ENCODE measurements at places on chromosomes 1 and 21. TPM values are rescaled to one million over a fixed set of nuclear protein-coding genes. Genes with fewer than 3 reads are reported as not detected.

The IGSF21 gene
- total RNA-seq: not detected

- DNase-seq: no peak
Observed at GRCh38 chr21:34640858-34641257, 25.9 kb upstream of the RCAN1 start.

DNA sequence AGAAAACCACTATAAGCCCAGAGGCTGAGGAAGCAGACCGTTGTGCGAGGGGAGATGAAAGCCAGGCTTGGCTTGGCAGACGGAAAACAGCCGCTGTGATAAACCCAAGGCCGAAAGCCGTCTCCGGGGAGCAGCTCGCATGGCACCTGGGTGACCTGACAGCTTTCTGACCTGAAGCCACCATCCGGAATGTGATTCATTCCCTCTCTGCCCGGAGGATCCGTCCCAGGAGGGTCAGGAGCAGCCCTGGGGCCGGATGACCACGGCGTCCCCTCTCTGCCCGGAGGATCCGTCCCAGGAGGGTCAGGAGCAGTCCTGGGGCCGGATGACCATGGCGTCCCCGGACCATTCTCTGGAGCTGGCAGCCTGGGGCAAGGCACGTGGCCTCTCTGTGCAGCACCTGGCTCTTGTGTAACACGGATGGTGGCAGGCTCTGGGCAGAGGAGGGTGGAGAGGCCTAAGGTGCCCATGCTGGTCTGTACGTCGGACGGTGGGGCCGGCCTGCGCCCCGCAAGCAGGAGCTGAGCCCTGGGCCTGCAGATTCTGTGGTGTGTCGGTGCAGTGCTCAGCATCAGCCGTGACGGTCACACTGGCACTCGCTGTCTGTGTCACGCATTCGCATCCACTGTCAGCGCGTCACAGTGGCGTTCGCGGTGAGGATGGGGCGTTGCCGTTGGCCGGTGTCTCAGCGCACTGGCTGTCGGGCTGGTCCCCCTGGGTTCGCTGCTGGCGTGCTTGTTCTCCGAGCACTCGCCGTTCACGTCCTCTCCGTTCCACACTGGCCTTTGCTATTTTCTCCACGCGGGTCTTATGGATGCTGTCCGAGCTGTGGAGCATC, 50.3 kb downstream of the SLX9 start:
- DNase-seq: no peak

The CYP2J2 gene
- total RNA-seq: 0.78 TPM

The FAM3B gene
- total RNA-seq: not detected

GRCh38 chr21:45939521-45940045, 42.0 kb upstream of the COL6A1 start:
- DNase-seq: no peak

The FCRL5 gene
- total RNA-seq: 0.64 TPM

GRCh38 chr1:203133970-203134725, 6.6 kb downstream of the ADORA1 start:
- no peak for DNase-seq

The SHE gene
- total RNA-seq: not detected

GRCh38 chr1:230407351-230407750, 18.8 kb downstream of the PGBD5 start:
- no peak for DNase-seq

DNA sequence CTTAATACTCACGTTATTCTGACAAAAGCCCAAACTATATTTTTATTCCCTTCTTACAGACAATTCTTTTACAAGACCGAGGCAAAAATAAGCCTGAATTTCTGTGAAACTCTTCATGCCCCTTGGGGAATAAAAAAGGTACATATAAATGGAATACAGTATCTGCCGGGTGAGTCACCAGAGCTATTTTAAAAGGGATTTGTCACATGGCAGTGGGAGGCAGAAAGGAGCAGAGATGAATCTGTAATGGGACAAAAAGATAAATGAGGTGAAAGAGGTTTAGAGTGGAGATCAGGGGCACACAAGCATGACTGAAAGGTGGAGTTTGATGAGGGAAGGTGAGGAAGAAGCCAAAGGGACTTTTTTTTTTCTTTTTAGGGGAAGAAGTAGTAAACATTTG, 8.8 kb downstream of the XCL1 start:
- DNase-seq: no peak

The KCNJ9 gene
- not detected for total RNA-seq

The LRRC53 gene
- total RNA-seq: not detected

- no peak for DNase-seq
Observed at GRCh38 chr1:167465018-167465417, 53.3 kb downstream of the CD247 start.

The PCAT6 gene
- total RNA-seq: 0.92 TPM

DNA sequence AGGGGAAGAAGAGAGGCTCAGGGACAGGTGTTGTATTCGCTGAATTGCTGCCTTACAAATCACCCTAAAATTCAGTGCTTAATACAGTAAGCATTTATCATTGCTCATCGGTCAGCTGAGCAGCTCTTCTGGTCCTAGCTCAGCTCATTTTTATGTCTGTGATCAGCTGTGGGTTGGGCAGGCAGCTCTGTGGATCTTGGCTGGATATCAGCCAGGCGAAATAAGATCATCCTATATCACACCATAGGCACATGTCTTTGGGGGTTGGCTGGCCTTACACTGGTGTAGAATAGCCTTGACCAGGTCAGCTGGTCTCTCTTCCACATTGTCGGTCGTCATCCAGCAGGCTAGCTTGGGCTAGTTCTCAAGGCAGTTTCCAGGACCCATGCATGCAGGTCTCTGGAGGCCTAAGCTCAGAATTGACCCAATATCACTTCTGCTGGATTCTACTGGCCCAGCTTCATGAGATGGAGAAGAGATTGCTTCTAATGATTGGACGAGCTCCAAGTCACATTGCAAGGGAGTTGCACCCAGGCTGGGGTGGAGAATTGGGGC, 448.6 kb downstream of the KIF26B start:
- no peak for DNase-seq

DNA sequence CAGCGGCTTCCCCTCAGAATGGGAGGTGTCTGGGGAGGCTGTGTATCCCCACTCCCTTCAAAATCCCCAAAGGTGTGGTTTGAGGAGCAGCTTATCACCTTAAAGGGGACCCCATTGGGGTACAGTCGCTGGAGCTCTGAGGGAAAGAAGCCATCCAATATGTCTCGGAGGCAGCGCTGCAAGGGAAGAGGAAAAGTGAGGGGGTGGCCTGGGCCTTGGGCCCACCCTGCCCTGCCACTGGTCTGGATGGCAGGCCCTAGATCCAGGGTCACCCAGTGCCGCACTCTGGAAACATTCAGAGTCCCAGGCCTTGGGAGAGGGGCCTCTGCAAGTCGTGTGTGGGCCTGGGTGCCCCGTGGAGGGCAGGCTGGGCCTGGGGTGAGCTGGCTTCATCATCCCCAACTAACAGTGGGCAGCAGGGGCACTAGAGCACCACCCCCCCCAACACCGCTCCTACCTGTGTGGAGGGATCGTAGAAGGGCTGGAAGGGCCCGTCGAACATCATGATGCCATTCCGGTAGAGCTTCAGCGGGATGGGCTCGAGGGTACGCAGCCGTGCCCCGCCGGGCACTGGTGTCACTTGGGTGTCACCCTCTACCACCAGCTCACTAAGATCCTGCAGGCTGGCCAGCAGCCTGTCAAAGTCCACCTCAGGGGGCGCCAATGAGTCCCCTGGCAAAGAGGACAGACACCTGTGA, 5.6 kb downstream of the SH3BGRL3 start:
- no peak for DNase-seq

DNA sequence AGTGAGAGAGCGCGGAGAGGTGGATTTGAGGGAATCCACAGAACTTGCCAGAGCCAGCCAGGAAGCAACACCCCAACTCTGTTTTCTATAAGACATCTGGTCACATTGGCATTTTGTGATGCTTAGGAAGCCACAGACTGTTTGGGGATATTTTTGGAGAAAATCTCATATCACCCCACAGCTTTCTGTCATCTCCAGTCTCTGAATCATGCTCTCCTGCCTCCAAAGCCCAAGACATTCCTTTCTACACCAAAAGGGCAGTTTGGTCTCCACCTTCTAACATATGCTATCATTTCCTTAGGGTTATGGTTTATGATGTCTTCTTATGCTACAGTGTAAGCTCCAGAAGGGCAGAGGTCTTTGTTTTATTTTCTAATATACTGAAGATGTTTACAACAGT, 14.4 kb upstream of the BCL10 start:
- DNase-seq: no peak

The SLFNL1 gene
- total RNA-seq: 0.14 TPM

- no peak for DNase-seq
Observed at GRCh38 chr21:46052703-46053651, 44.9 kb upstream of the COL6A2 start.

DNA sequence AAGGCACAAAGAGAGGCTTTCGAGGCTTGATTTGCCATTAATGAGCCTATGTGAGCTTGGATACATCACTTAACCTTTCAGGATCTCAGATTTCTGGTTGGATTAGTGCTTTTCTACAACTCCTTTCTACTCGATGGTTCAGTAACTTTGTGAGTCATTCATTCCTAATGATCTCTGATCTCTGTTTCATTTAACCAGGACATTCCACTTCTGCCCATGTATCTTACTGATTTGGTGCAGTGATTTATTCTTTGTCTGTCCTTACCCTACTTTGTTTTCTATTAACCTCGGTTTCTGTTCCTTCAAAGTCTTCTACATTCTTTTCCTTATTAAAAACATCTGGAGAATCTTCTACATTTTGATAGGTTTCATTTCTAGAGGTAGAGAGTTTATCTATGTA, 94.6 kb upstream of the ZBTB18 start:
- DNase-seq: no peak

All from CD8-positive, alpha-beta T cell (primary cell).